ENCODE measurements at places on chromosomes 2 and 18.

DNA sequence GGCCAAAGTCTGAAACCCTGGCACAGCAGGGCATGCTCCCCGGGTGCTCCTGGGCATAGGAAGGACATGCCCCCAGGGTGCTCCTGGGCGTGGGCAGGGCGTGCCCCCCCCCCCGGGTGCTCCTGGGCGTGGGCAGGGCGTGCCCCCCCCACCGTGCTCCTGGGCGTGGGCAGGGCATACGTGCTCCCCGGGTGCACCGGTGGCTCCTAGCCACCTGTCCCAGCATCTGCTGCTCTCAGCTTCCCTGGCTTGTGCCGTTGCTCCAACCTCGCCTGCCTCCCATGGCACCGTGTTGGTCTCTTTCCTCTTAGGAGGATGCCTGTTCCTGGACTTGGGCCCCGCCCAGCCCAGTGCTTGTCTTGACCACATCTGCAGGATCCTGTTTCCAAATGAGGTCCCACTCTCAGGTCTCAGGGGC is 95.6 kb upstream of the CTDP1 start:
- DNase-seq, result no peak

DNA sequence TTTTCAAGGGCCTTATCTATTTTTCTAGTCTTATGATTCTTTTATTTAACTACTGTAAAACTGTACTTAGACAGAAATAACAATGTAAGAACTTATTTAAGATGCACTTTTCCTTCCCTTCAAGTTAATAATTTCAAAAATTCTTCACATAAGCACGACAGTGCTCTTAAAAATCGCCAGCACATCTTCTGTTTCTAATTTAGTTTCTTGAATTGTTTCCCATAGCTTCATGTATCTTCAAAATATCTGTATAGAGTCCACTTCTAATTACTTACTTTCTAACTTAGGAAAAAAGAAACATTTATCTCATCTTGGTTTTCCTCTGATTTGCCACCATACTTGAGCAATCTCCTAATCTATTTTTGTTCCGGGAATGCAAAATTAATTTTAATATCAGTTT is 196.1 kb downstream of the BABAM2 start:
- DNase-seq, result no peak

DNA sequence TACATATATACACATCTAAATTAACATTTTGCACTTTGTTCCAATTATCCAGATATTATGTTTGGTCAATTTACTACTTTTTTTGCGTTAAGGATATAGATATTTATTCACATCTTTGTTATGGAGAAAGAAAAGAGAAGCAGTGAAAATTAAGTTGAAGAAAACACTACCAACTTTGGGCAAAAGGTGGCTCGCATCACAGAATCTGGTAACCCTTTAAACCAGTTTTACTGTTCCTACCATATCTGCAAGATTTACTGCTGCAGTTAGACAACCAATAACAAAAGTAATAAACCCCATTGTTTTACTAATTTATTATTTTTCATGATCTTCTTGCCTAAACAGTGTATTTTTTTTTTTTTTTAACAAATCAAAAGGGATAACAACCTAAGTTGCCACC is 53.6 kb downstream of the SMAD2 start:
- DNase-seq, result no peak

DNA sequence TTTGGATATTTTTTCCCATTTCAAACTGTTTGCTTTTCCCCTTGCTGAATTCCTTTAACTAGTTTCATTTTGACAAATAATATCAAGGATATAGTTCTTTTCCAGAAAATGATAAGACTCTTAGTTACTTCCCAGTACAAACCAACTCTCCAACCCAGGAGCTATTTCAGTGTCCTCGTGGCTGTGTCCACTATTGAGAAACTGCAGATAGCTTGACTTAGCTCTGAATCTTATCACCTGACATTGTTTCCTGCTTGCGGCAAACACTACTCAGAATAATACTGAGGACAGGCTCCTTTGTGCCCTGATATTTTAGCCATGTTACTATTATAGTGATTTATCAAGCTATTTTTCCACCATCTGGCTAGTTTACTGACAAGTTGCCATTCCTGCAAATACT is 74.6 kb downstream of the KLF7 start:
- no peak for DNase-seq

DNA sequence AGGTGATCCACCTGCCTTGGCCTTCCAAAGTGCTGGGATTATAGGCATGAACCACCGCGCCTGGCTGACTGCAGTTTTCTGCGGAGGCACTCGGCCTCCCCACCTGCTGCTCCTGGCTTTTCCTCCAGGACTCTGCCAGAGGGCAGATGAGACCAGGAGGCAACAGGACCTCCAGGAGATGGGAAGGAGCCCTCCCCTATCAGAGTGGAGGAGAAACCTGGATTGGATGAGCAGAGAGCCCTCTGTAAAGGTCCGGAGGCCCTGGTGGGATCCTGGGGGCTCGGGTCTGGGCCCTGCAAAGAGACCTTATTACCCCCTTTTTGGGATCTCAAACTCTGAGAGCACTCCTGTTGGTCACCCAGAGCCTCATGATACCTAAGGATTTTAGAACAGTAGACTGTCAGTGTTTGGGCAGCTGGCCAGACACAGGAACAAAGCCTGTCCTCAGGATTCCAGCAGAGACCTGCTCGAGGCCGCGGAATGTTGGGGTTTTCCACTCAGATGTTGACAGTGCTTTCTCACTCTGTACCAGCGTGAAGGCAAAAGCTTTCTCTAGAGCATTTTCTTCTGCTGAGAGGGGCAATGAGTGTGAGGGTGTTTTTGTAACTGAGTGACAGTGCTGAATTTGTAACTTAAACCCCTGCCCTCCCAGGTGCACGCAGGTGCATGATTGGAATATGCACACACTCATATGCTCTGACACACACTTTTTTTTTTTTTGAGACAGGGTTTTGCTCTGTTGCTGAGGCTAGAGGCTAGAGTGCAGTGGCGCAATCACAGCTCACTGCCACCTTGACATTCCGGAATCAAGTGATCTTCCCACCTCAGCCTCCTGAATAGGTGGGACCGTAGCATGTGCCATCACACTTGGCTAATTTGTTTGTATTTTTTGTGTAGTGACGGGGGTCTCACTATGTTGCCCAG is 48.4 kb downstream of the NPPC start:
- DNase-seq, result peak; percentile 91

GRCh38 chr2:59425247-59425646 is 1128.2 kb downstream of the BCL11A start:
- no peak for DNase-seq

DNA sequence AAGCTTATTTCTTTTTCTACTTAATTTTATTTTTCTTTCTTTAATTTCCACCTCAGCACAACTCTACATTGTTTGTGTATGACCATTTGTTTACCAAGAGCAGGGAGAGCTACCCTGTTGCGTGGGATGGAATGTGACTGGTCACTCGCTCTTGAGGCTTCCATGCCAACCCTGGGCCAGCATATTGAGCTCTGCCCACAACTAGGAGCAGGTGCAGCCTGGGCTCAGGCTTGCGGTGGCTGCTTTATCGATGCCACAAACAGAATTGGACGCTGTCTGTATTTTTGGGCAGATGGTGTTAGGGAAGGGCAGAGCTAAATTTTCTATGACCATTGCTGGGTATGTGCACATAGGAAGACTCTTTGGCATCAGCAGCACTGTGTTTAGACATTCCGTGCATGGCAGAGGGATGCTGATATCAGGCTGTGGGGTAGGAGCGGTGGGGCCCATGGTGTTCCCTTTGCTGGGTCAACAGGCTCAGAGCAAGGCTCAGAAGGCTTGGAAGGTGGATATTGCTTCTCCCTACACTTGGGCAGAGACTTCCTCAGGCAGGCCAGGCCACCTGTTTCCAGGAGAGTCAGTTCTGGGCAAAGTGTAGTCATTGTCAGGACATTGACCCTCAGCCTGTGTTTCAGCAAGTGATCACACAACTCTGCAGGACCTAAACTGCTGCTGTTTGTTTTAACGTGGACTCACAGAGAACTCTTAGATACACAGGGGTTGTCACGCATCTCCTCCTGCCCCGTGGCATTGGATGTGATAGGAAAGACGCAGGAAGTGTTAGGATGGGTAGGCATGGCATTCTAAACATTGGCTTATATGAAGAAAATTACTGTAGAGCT is 40.2 kb downstream of the TMEM182 start:
- no peak for DNase-seq

DNA sequence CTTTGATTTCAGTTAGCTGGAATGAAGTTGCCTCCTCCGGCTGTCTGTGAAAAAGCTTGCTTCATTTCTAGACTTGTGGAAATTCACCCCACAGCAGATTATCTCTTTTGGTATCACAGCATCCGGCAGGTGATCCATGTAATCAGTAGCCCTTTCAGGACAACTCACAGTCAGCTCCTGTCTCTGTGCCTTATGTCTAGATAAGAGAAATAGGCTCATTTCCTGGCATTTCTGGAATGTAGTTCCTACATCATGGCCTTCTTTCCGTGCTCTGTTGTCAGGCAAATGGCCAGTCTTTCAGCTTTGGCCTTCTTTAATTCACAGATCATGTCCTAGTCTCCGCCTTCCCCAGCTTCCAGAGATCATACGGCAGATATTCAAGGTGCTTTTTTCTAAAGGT is 455.4 kb downstream of the NUP35 start:
- peak; percentile 40 for DNase-seq

DNA sequence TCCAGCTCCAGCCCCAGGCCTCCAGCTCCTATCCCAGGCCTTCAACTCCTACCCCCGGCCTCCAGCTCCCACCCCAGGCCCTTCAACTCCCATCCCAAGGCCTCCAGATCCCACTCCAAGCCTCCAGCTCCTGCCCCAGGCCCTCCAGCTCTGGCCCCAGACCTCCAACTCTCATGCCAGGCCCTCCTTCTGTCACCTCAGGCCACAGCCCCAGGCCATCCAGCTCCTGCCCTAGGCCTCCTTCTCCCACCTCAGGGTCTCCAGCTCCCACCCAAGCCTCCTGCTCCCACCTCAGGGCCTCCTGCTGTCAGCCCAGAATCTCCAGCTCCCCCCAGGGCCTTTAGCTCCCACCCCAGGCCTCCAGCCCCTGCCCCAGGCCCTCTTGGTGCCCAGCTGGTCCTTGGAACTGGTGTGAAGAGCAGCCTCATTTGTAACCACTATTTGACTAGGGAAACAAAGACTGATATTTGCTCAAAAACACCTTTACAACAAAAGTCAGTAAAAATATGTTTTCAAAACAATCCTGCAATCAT is 67.8 kb upstream of the SALL3 start:
- DNase-seq, result no peak

- no peak for DNase-seq
These were observed 99.7 kb downstream of the INHBB start for GRCh38 chr2:120445449-120446143.

DNA sequence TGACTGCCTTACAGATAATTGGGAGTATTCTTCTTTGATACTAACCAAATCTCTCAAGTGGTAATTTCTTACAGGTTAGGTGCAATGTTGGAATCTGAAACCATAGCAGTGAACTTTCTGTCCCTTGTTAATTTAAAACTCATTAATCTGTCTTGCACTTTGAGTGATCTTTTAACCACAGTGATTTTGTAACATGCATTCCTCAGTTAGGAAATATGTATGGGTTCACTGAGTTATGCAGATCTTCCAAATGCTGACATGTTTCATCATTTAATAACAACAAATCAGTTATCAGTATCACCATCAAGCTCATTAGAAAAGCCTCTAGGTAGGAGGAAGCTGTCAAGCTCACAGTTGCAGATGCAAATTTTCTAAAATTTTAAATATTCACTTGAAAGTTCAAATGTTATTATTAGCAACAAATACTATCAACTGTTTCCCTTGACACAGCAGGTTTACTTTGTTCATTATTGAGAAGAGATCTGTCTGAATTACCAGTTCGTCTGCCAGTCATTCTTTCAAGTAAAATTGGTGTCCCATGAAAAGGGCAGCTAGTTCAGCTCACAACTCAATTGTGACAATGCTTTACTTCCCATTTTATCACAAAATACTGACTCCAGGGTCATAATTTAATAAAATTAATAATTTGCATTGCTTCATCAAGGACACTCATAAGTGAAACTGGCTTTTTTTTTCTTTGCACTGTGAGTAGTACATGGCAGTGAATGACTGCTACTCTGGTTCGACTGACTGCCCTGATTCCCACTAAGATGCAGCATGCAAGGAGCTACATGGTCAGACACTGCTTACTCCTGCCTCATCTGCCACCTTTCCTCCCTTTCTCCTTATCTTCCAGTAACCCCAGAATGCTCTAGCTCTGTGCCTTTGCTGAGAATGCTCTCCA is 31.6 kb downstream of the SUCLG1 start:
- no peak for DNase-seq

DNA sequence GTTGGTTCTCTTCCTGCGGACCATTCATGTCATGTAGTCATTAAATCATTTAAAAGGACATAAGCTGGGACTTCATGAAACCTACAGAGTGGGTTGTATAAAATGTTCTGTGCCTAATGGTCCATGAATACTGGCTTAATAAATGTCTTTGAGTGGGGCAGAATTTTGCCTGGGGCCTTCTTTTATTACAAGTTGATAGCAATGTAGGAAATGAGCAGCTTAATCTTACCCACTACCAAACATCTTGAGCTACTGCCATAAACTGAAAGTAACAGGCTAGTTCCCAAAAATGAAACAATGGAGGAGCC is 130.9 kb downstream of the TMEM17 start:
- DNase-seq, result no peak

DNA sequence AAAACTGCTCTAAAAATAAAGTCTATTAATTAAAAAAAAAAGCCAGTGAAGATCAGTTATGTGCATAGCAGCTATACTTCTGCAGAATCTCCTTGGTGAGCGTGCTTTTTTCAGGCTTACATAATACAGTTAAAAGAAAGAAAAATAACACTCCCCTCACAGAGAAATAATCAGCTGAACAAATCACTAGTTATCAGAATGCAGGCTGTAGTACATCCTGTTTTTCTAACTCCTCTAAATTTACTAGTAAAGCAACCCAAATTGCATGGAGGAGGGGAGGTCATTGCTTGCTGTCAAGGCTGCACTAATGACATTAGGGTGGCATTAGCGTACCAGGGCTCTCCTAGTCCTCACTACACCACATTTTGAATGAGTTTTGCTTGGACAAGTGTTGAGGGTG is 192.2 kb downstream of the PLCL1 start:
- no peak for DNase-seq

GRCh38 chr2:201890453-201890852 is 84.1 kb downstream of the CDK15 start:
- peak; percentile 32 for DNase-seq

DNA sequence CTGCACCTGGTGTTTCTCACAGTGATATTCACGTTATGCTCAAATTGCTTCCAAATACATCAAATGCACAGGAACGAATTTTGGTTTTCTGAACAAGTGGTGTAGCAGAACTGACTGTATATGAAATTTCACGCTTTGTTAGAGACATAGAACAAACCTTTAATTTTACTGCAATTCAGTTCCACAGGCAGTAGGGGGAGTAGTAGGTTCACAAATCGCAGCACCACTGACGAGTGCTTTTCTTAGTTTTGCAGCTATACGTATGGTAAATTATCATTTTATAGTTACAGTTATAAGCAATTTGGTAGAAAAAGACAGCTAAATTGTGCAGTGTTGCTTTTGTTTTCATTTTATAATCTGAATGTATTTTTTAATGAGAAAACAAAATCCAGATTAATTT is 113.3 kb downstream of the KIAA1328 start:
- DNase-seq, result peak; percentile 6

DNA sequence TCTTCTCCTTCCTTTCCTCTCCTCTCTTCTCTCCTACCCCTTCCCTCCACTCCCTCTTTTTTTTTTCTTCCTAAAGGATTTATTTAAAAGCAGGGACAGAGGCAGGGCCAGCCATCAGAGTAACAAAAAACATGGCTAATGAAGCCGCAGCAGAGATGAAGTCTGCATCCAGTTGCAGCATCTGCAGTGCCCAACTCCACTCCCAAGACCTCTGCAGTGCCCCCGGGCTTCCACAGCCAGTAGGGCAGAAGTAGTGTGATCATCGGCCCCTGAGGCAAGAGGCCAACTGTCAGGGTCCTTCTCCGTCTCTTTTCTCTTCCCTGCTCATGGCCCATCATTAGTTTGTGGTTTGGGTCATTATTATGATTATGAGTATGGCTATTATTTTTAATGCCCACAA is 4.2 kb upstream of the EGR4 start:
- DNase-seq, result no peak
